Kidney glomerular epithelial cell (primary cell): ENCODE measurements at places on chromosomes 11 and 22.
A peak's percentile ranks its signal among the peaks of the same experiment; 100 is the strongest.

DNA sequence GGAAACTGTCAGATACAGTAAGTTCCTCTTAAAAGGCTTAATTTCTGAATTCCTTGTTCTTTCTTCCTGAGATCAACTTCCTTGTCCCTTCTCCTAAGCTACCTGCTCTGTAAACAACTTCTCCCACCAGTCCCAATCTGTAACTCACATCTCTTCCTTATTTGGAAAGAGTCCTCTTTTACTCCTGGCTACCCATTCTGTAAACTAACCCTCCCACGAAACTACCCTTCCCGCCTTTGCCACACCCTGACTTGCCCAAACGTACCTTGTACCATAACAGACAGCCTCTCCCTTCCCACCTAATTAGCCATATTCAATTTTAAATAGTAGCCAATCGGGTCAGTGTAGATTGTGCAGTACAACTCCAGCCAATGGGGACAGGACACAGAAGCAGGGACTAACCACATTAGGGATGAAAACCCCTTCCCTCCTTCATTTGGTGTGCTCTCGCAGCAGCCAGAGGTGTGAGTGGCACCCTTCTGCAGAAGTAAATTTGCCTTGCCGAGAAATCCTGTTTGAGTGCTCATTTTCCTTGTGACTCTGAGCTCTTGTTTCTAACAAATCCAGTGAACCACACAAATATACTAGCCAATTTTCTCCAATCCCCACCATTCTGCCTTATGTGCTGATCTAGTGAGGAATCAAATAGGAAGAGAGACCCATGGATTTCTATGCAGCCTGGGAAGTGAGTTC lies 49.5 kb downstream of the ZNF280B start:
- no peak for DNase-seq

- no peak for DNase-seq
Measured at GRCh38 chr11:114179234-114179941, 116.8 kb upstream of the NNMT start.

DNA sequence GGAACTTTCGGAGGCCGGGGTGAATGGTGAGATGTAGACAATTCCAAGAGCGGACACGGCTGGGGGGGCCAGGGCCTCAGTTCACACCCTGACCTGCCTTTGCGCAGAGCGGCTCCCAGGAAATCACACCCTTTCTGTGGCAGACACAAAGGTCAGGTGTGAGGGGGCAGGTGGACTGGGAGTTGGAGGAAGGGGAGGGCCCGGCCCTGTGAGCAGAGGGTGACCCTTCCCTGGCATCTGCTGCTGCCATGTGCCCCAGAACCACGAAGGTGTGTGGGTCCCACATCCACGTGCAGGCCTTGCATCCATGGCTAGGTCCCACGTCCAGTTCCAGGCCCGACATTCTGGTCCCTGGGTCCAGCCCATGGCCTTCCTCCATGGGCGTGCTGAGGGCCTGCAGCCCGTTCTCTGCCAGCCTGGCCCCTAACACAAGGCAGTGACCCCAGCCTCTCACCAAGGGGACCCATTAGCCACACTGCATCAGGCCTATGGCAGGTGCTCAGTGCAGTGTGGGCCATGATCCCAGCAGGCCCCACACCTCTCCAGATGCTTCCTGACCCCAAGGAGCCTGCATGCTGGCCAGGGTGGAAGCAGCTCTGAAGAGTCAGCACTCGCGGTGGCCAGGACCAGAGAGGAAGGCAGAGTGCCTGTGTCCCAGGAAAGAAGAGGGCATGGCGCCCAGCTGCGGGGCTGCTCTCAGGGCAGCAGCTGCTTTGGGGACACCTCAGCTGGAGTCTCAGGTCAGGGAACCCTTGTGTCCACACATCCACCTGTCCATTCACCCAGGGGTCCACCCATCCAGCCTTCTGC lies 18.9 kb upstream of the PIM3 start:
- no peak for DNase-seq

- no peak for DNase-seq
Measured at GRCh38 chr11:93704237-93704636, 37.1 kb downstream of the TAF1D start.

DNA sequence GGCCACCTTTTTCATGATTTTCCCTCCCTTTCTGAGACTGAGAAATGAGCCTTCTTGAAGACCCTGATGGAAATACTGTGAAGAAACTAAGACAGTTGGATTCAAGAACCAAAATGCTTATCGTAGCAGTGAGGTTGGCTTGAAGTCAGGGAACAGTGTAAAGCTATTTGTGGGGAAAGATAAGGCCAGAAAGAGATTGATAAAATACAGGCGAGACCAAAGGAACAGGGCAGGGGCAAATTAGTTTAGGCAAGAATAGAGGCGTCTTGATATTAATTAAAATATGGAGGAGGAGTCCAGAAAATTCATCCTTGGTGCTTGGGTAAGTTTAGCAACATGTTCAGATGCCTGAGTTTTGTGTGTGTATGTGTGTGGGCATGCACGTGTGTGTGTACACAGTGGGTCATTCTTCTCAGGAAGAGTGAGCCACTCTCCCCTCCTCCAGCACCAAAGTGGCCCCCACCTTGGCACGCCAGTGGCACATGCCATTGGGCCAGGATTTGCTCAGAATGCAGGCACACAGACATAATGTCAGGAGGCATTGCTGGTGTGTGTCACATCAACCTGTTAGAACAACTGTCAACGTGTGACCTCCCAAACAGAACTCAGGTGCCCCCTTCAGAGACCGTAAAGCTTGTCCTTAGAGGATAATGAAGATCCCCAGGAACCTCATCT lies 3.9 kb upstream of the EHF start:
- no peak for DNase-seq

DNA sequence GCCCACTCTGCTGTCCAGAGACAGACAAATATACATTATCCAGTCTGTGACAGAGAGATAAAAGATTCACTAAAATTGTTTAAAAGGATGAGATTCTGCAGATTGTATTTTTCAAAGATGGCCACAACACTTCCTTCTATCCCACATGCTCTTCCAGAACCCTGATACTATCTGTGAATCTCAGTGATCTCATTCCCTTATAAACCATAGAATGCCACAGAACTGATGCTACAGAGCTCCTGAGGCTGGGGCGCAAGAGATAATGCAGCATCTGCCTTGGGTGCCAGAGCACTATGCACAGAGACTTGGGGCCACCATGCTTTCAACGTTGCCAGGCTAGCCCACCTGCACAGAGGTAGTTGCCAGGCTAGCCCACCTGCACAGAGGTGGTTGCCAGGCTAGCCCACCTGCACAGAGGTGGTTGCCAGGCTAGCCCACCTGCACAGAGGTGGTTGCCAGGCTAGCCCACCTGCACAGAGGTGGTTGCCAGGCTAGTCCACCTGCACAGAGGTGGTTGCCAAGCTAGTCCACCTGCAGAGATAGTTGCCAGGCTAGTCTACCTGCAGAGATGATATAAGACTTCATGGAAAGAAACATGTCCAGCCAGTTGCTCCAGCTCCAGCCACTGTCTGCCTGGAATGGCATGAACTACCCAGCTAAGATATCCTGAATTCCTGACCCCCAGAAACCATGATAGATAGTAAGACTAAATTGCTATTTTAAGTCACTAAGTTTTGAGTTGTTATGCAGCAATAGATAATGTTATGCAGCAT lies 17.6 kb upstream of the SEPTIN5 start:
- DNase-seq: no peak

DNA sequence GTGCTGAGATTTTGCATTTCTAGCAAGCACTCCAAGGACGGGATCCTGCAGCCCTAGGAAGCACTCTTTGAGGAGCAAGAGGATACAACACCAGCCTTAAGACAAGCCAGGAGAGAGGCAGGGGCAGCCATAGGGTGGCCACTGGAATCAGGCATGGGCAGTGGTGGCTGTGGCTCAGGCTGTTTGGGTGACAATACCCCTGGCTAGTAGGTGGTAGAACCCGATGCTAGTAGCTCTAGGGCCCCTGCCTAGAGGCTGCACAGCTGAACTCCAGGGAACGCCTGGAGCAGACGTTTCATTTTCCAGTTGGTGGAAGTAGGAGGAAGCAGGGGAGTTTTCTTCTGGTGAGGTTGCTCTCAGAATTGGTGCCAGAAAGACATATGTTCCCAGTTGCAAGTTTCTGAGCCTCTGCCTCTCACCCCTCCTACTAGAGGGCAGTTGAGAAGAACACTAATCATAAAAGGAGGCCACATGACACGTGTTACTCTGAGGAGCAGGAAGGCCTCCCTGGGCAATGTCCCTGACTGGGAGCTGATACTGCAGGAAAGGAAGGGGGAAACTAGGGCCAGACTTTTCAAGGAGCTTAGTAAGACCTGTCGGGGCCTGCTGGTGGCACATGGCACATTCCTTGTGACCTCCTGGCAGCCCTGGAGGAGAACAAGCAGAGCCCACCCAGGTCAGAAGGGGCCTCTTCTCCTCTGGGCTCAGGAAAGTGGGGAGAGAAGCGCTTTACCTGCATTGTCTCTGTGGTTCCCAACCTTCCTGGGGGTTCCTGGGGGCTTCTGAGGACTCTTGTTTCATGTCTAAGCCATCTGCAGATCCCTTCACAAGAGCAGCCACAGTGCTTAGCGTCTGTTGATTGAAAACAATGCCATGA lies 56.6 kb upstream of the DRD2 start:
- no peak for DNase-seq

DNA sequence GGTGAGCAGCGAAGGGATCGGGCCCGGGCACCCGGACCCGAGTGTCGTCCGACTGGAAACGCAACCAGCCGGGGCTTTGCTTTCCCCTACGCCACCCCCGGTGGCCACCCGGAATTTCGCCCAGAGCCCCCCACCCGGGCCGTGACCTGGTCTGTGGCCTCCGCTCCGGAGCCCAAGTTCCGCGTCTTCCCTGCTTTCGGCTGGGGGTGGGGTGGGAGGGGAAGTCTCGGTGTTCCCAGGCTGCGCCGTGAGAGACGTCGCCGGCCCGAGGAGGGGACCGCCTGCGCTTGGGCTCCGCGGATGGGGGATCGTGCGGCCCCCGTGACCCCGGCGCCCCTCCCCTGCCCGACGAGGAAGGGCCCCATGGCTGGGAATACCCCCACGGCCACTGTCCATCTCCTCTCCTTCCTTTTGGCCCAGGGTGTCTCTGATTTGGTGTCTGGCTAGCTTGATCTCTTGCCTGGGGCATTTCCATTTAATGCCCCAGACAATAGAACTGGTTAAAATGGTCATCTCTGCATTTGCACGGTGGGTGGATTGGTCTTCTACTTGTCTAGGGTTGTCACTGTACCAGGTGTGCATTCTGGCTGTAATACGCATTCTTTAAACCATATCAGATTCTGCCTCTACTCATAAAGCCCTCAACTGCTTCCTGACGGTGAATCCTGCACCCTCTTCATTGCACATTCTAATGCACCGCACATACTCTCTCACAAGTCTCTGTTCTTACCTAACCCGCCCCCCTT lies 789 bp downstream of the SIK2 start:
- DNase-seq: peak; percentile 30

- DNase-seq: no peak
Measured at GRCh38 chr22:33896575-33897447, 23.5 kb downstream of the LARGE1 start.

DNA sequence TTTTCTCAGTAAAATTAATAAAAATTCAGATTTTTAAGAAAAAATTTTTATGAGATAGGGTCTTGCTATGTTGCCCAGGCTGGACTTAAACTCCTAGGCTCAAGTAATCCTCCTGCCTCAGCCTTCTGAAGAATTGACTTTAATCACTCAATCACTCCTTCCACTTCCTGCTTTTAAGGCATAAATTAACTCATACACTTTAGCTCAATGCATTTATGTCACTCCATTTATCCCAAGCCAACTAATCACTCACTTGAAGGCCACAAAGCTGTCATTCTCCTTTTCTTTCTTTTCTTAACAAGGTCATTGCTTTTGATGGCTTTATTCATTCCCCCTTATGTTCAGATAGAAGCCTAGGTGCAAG lies 877 bp downstream of the ALG9 start:
- DNase-seq: no peak

- no peak for DNase-seq
Measured at GRCh38 chr11:35486446-35486845, 39.0 kb downstream of the PAMR1 start.

DNA sequence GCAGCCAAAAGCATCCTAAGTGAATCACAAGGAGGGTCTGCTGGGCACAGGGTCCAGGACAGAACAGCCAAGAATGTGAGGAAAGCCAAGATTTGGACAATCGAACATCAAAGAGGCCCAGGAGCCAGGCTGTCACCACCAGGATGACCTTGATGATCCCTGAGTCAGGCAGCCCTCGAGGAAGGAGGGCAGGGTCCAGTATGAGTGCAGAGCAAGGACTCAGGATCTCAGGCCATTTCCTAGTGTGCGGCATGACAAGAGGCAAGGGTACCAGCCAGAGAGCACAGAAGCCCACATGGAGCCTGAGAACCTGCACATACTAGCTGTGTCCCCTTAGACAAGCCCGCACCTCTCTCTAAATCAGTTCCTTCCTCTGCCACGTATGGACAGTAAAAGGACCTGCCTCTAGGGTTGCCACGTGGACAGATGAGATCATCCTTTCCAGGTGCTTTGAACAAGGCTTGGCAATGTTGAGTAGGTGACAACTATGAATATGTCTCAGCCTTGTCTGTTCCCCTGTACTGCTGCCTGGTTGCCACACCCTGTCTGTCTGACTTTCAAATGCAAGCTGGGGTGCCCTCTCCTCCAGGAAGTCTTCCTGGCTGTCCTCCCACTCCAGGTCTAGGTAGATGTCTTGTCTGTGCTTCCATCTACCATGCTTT lies 32.2 kb upstream of the ISX start:
- DNase-seq: no peak

- no peak for DNase-seq
Measured at GRCh38 chr11:15483205-15483604, 368.5 kb downstream of the INSC start.

- no peak for DNase-seq
Measured at GRCh38 chr11:27663326-27663725, 36.9 kb downstream of the BDNF start.

- DNase-seq: no peak
Measured at GRCh38 chr11:76365038-76365679, 15.8 kb downstream of the THAP12 start.

DNA sequence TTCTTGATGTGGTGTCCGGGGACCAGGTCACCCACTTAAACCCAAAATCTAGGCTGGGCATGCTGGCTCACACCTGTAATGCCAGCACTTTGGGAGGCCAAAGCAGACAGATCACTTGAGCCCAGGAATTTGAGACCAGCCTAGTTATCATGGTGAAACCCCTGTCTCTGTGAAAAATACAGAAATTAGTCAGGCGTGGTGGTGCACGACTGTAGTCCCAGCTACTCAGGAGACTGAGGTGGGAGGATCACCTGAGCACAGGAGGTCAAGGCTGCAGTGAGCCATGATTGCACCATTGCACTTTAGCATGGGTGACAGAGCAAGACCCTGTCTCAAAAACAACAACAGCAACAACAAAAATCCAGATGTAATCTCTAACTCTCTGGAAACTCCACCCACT lies 30.3 kb upstream of the FJX1 start:
- DNase-seq: no peak

- DNase-seq: no peak
Measured at GRCh38 chr22:36304429-36304828, 51.5 kb downstream of the APOL1 start.

DNA sequence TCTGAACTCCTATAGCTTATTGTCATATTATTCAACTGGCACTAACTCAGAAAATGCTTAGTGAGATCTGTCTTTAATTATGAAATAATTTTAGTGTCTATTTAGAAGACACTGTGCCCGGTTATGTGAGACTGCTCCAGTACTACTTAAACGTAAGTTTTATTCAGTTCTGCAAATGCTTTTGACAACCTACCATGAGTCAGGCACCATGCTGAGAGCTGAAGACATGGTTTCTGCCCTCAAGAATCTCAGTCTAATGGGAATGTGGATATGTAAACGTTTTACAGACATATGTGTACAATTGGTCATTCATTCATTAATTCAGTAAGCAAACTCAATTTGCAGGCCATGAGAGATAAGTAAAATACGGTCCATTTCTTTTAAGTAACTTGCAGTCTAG lies 40.0 kb downstream of the DCUN1D5 start:
- peak; percentile 54 for DNase-seq

GRCh38 chr11:120817158-120817557 lies 206.7 kb upstream of the TBCEL start:
- no peak for DNase-seq
